ENCODE measurements at places on chromosomes 5 and 9.

GRCh38 chr5:67013719-67014118, 182.9 kb downstream of the CD180 start:
- no peak for DNase-seq

GRCh38 chr9:121503444-121503843, 3.8 kb upstream of the GGTA1 start:
- no peak for DNase-seq

GRCh38 chr9:97766092-97766491, 69.0 kb upstream of the XPA start:
- DNase-seq = no peak

- DNase-seq = no peak
Observed at GRCh38 chr9:136675477-136676296, 11.6 kb downstream of the AGPAT2 start.

- DNase-seq = no peak
Observed at GRCh38 chr5:68587171-68587570, 371.6 kb downstream of the PIK3R1 start.

DNA sequence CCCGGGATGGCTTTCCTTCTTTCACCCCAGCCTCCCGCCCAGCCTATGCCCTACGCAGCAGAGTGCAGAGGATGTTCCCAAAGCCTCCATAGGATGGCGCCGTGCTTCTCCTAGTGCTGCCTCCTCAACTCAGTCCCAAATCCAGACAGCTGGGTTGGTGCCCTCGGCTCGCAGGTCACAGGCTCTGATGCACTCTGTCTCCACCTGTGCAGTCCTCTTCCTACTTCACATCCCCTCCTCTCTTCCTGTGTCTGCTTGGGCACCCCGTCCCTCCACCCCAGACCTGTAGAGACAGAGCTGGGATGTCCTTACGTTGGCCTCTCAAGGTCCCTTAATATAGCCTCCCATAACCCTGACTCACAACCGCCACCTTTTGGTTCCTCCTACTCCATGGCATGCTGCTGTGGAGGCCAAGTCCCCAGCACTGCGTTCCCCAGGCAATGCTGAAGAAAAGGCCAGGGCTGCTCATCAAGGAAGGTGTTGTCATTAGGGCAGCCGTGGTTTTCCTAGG, 314.4 kb downstream of the GADD45G start:
- peak; percentile 43 for DNase-seq

DNA sequence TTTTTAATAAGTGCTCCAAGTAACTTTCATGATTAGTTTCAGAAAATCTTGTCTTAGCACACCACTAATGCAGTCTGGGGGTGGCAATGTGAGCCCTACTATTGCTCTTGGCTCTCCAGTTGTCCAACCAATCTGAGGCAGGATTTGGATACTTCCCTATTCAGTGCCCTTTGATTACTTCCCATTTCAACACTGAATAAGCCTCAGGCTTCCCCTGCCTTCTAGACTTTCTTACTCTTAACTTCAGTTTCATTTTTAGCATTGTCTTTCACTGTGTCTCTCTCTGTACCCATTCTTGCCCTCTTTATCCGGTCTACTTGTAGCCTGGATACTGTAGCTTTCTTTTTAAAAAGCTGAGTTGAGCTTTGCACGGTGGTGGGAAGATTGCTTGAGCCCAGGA, 186.1 kb downstream of the C9orf152 start:
- no peak for DNase-seq

DNA sequence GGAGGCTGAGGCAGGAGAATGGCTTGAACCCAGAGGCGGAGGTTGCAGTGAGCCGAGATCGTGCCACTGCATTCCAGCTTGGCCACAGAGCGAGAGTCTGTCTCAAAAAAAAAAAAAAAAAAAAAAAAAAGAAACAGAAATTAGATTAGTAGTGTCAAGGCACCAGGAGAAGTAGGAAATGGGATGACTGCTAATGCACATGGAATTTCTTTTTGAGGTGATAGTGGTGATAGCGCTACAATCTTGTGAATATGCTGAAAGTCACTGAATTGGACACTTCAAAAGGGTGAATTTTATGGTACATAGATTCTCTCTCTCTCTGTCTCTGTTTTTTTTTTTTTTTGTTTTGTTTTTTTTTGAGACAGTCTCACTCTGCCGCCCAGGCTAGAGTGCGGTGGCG, 42.1 kb upstream of the SUB1 start:
- no peak for DNase-seq

- DNase-seq = no peak
Observed at GRCh38 chr5:149325166-149325735, 20.0 kb upstream of the GRPEL2 start.

- no peak for DNase-seq
Observed at GRCh38 chr5:9716838-9717281, 86.7 kb upstream of the TAS2R1 start.

DNA sequence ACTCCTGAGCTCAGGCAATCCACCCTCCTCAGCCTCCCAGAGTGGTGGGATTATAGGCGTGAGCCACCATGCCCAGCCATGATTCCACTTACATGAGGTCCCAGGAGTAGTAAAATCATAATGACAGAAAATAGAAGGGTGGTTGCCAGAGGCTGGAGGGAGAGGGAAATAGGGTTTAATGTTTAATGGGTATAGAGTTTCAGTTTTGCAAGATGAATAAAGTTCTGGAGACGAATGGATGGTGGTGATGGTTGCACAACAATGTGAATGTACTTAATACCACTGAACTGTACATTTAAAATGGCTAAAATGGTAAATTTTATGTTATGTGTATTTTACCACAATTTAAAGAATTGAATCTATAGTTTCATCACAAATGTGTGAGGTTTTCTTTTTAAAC, 146.5 kb upstream of the ABCA1 start:
- no peak for DNase-seq

GRCh38 chr9:123795336-123795735, 134.6 kb downstream of the DENND1A start:
- no peak for DNase-seq

- DNase-seq = no peak
Observed at GRCh38 chr5:134141331-134142050, 27.0 kb downstream of the TCF7 start.

DNA sequence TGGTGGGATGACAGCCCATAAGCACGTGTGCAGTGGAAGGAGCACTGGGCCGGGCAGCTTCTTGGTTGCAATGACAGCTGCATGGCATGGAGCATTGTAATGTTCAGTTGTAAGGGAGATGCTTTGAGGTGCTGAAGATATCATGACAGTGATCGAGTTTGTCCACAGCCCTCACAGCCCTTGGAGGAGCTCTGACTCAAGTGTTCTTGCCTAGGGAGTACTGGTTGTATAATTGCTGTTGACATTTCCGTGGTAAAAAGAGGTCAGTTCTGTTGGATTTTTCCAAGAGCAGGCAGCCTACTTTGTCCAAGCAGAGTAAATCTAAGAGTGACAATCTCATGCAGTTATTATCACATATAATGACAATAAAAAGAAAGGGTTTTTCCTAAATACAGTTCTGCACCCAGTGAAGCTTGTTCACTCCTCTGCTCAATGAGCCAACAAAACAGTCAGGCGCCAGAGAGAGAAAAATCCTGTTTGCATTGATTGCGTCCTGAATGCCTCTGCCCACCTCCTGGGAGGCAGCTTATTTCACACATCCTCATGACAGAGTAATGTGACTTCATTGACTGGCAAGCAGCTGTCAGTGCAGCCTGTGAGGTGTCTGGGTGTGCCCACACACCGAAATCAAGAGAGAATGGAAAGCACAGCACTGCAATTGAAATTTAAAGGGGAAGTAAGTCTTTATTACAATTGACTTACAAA, 248.0 kb downstream of the NTRK2 start:
- DNase-seq = peak; percentile 52

- DNase-seq = no peak
Observed at GRCh38 chr9:91192381-91193086, 169.2 kb downstream of the AUH start.

- DNase-seq = no peak
Observed at GRCh38 chr5:113632996-113633395, 119.5 kb downstream of the YTHDC2 start.

DNA sequence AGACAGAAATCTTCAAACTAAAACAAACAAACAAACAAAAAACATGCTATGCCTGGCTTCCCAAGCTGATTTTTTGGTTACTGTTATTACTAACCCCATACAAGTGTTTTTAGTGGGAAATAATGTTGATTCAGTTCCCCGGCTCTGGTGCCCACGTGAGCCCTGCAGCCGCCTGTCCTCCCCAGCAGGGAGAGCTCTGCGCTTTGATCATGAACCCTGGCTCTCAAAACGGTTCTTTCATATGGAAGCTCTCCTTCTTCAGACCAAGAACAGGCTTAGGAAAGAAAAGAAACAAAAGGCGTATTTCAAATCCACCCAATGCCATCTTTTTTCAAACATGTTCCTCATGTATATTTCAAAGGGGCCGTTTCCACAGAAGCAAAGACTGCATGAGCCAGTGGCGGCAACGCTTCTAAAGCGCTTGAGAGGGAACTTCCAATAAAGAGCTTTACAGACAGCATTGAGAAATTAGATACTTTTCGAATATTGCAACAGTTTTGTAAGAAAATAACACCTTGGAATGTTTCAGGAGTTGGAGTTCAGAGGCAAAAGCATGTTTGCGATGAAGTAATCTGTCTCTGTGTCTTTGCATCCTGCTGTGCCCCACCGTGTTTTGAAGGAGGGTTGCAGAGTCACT, 74.8 kb downstream of the ICE1 start:
- peak; percentile 49 for DNase-seq
